ENCODE measurements at places on chromosomes 3 and 15. TPM values are rescaled to one million over a fixed set of nuclear protein-coding genes. Genes with fewer than 3 reads are reported as not detected.

NBEAL2 gene
- 262 TPM for total RNA-seq

ILDR1 gene
- total RNA-seq: 3.8 TPM

CLEC3B gene
- total RNA-seq: not detected

EIF4E3 gene
- total RNA-seq: 61.9 TPM

SCAANT1 gene
- 1.3 TPM for total RNA-seq

SCN5A gene
- not detected for total RNA-seq

CCDC39 gene
- not detected for total RNA-seq

NANOGP8 gene
- total RNA-seq: not detected

IMPG2 gene
- 0.29 TPM for total RNA-seq

SAXO2 gene
- not detected for total RNA-seq

RBP2 gene
- total RNA-seq: not detected

KBTBD13 gene
- not detected for total RNA-seq

CXCR6 gene
- 109 TPM for total RNA-seq

B2M gene
- 7,161 TPM for total RNA-seq

ADGRG7 gene
- not detected for total RNA-seq

AZI2 gene
- total RNA-seq: 63.3 TPM

ADAMTSL3 gene
- not detected for total RNA-seq

GPR149 gene
- not detected for total RNA-seq

LDHAL6B gene
- not detected for total RNA-seq

GOLGA8G gene
- not detected for total RNA-seq

CTNNB1 gene
- 214 TPM for total RNA-seq

WNT5A gene
- 0.16 TPM for total RNA-seq

TMEM43 gene
- total RNA-seq: 31.8 TPM

RAB6B gene
- total RNA-seq: 1.3 TPM

CDCP1 gene
- total RNA-seq: 5.3 TPM

DAZL gene
- total RNA-seq: not detected

TRPM1 gene
- total RNA-seq: not detected

ERC2 gene
- total RNA-seq: not detected

NLGN1 gene
- not detected for total RNA-seq

POTEB gene
- not detected for total RNA-seq

CELF6 gene
- total RNA-seq: 0.29 TPM

TLR9 gene
- total RNA-seq: not detected

PTX3 gene
- total RNA-seq: not detected

ZNF80 gene
- total RNA-seq: 4.5 TPM

GOLGA6B gene
- not detected for total RNA-seq

WDR5B gene
- total RNA-seq: 4.8 TPM
